NCI-H446 treated with DMSO at 0.1 percent for 48 hours (cell line): ENCODE measurements at places on chromosomes 2 and 18.

GRCh38 chr2:203891474-203891873 is 23.9 kb downstream of the CTLA4 start:
- DNase-seq: no peak

GRCh38 chr2:31414601-31415241 is at the start of gene XDH:
Gene XDH (minus strand): TSS chr2:31414742. CDS start chr2:31414666, 76 bp downstream.
- DNase-seq: no peak

DNA sequence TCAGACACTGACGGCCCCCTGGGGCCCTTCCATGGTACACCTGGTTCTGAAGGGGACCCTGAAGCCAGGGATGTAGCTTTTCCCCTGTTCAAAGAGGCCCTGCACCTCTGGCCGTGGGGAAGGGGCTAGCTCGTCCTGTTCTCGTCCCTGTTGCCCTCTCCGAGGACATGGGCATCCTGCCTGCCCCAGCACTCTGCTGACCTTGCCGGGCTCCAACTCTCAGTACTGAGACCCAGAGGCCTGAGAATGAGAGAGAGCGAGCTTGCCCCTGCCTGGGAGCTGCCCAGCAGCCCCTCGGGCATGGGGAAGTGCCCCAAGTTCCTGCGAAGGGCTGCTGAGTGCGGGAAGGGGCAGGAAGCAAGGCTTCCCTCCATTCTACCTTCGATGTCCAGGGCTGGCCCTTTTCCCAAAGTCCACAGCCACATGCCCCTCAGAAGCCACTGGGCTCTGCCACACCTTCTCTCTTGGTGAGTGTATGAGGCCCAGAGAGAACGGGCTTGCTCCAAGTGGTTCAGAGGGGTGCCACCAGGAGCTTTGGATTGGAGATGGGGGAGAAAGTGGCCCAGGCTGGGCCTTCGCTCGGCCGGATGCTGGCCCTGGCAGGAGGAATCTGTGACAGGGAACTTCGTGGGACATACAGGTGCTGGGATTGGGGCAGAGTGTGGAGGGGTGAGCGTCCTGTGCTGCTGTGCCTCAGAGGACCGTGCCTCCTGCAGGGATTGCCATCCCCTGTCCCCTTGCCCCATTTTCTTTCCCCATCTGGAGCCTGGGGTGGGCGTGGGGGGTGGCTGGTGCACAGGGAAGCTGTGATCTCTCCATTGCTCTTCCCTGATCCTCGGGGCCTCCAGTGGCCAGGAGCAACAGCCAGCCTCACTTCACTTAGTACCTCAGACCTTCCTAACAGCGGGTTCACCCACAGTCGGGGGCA is 50.8 kb downstream of the KCNIP3 start:
- DNase-seq: no peak

GRCh38 chr2:207984765-207985480 is 40.4 kb downstream of the PLEKHM3 start:
- DNase-seq: no peak

GRCh38 chr2:155662224-155662623 is 670.3 kb downstream of the NR4A2 start:
- DNase-seq: no peak

DNA sequence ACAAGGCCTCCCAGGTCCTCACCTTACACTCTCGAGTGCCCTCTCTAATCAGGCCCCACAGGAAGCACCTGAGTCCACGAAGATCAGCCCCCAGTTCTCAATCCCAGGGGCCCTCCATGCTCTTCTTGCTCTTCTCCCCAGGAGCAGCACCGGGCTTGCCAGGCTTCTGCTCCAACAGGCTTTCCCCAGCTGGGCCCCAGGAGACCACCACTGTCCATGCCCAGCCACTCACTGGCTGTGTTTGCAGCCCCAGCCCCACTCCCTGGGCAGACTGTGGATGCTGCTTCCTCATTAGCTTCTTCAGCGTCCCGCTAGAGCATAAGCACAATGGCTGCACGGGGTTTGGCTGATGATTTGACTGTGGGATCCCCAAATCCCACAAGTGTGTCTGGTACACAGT is 781.9 kb downstream of the GALR1 start:
- no peak for DNase-seq

GRCh38 chr2:240329778-240330177 is 105.7 kb upstream of the GPC1 start:
- no peak for DNase-seq
